Endothelial cell (in vitro differentiated cells): ENCODE measurements at places on chromosomes 3 and 15. TPM values are rescaled to one million over a fixed set of nuclear protein-coding genes. Genes with fewer than 3 reads are reported as not detected.

DNA sequence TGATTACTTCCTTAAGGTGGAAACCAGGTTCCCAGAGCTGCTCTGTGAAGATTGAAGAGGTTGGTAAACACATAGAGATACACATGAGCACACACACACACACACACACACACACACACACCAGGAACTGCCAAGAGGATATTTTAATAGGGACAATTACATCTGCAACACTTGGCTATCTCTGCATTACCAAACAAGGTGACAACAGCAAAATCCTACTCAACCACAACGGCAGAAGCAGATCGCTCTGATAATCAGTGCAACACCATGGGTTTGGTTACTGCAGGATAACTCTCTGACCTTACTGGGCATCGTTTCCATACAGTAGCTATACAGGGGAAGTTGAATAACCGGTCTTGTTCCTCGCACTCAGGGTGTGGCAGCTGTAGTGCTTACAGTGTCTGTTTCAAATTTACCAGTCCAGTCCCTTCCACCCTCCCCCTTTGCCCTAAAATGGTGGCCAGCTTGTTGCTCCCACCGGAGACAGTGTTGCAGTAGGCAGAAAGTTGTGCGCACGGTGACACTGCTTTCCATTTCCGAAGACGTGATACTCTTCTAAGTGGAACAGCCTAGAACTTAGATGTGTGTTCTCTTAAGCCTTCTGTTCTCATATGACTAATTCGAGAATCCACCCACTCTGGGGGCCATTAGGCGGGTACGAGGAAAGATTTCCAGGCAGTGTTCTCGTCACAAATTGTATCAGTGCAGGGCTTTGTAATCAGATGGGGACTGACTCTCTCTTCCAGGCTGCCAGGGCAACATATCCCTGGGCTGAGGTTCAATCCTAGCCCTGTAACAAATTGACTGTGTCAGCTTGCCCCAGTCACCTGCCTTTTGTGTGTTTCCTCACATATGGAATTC, 176.2 kb downstream of the P3H2 start:
- H3K27ac ChIP-seq, result no peak overlapping the region
- no peak overlapping the region for H3K4me3 ChIP-seq

DNA sequence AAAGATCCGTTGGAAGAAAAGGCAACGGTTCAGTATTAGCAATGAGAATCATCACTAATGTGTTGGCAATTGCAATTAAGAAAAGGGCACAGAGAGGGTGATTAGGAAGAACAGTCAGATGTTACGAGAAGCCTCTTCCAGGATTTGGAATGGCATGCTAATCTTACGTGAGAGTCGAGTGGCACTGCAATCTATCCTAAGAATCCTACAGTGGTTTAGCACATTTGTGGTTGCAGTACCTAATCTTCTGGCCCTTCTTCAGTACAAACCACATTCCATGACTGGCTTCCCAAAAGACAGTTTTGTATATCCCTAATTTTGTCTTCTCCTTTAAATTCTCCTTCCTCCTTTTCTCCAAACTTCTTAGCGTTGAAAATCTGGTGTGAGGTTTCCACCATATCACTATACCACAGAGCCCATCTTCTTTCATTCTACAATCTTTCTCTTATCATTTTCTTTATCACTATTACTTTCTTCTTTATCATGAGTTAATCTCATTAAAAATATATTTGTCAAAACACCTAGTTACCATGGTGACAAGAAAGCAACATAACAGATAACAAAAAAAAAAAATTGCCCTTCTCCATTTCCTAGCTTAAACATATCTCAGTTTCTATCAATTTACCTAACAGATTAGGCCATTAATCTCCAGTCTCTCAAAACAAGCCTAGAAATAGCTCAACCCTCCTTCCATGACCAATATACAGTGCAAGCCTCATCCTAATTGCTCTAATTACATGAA, 60.1 kb downstream of the IGSF11 start:
- peaks cover 4% of the 10 kb centered on the region for H3K27me3 ChIP-seq
- no peaks in the 10 kb centered on the region for H3K36me3 ChIP-seq
- no peak overlapping the region for H3K27ac ChIP-seq

DNA sequence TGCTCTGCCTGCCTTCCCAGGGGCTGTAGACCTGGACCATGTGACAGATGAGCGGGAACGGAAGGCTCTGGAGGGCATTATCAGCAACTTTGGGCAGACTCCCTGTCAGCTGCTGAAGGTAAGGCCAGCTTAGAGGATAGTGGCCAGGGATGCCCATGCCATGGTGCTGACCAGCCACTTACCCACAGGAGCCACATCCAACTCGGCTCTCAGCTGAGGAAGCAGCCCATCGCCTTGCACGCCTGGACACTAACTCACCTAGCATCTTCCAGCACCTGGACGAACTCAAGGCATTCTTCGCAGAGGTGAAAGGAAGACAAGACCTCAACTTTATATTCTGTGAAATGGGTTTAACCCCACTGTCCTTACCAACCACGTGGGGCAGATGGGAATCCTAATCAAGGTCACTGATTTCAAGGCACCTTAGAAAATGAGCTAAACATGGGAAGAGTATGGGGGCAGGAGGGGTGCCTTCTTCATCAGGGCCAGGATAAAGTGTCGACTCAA, 26.7 kb downstream of the NBEAL2 start:
- H3K36me3 ChIP-seq, result peaks cover 34% of the 10 kb centered on the region
- DNase-seq, result no peak
- no peak overlapping the region for H3K27ac ChIP-seq
- peaks cover 6% of the 10 kb centered on the region for H3K27me3 ChIP-seq
- peak overlapping the region; percentile 59 for H3K4me3 ChIP-seq

DNA sequence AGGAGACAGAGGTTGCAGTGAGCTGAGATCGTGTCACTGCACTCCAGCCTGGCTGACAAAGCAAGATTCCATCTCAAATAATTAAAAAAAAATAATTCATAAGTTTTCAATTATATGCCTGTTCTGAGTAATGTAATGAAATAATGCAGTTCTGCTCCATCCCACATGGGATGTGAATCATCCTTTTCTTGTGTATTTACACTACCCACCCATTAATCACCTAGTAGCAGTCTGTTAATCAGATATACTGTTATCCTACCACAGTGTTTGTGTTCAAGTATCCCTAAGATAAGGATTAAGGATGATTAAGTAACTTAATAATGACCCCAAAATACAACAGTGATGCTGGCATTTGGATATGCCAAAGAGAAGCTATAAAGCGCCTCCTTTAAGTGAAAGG, 38.8 kb downstream of the PIGB start:
- H3K27ac ChIP-seq, result no peak overlapping the region
- H3K4me1 ChIP-seq, result peaks cover 8% of the 10 kb centered on the region
- no peak for DNase-seq
- no peaks in the 10 kb centered on the region for H3K36me3 ChIP-seq
- H3K27me3 ChIP-seq, result peaks cover 2% of the 10 kb centered on the region

DNA sequence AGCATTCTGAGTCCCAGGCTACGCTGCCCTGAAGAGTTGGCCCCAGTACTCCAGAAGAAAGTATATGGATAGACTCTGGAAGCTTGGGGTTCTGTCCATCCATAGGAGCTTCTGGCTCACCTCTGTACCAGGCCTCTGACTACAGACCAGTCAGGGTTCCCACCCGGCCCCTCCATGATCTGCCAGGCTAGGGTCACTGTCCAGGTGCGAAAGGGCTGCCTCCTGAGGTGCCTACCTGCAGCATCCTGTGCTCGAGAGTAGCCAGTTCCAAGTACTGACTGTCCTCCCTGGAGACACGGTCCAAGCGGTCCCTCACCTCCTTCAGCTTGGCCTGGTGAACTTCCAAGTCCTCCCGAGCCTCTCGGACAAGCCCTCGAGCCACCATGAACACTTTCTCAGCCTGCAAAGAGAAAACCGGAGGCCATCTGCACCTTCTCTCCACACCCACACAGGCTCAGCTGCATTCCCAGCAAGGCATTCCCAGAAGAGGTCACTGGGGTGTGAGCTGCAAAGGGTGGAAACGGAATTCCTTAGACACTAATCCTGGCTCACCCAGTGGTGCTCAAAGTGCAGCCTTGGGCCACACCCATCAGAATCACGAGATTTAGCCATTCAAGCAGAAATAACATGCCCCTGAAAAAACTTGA, 3.7 kb upstream of the PLXNB1 start:
- DNase-seq, result no peak
- H3K27me3 ChIP-seq, result peaks cover 8% of the 10 kb centered on the region

DNA sequence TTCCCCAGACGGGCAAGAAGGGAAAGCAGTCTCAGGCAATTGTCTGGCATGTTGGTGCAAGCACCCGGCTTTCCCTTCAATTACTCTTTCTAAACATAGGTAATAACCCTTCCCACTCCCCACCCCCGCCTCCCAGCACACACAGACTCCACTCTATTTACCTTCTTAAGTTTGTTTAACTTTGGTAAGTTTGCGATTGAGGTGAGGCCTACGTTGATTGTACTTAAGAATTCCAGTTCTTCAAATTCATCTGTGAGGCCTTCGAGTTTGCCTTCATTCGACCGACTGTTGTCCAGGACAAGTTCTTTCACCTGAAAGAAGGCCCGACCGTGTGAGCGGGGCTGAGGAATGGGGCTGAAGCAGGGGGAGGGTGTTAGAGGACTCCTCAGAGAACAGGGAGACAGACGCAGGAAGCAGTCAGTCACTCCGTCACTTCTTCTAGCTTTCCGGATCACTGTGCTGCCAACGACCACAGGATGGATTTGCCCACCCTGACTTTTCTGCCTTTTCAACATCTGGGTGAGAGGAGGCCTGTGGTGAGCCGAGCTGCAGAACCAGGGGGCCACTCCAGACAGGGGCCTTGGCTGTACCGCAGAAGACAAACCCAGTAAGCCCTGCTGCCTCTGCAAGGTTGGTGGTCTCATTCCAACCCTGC, 33.0 kb downstream of the ANP32A start:
- peaks cover 39% of the 10 kb centered on the region for H3K36me3 ChIP-seq
- peaks cover 6% of the 10 kb centered on the region for H3K27me3 ChIP-seq
- no peak overlapping the region for H3K4me3 ChIP-seq
- DNase-seq, result no peak

- no peak within 1 kb of the TSS for H3K27ac ChIP-seq
- no peaks in the 10 kb centered on the region for H3K36me3 ChIP-seq
- H3K4me1 ChIP-seq, result peaks cover 16% of the 10 kb centered on the region
- DNase-seq, result peak; percentile 8
- H3K4me3 ChIP-seq, result peak within 1 kb of the TSS; percentile 82
- H3K27me3 ChIP-seq, result peaks cover 21% of the 10 kb centered on the region
Measured at GRCh38 chr3:129974564-129974832, at the start of gene TRH. TSS of gene TRH (plus strand) at chr3:129974720. CDS start at chr3:129975817, 1,097 bp downstream.

GRCh38 chr3:134757549-134758069, 37.5 kb upstream of the EPHB1 start:
- H3K4me1 ChIP-seq, result no peaks in the 10 kb centered on the region
- H3K27ac ChIP-seq, result no peak overlapping the region
- H3K36me3 ChIP-seq, result no peaks in the 10 kb centered on the region
- H3K4me3 ChIP-seq, result no peak overlapping the region
- H3K27me3 ChIP-seq, result peaks cover 4% of the 10 kb centered on the region

- no peaks in the 10 kb centered on the region for H3K36me3 ChIP-seq
- peaks cover 2% of the 10 kb centered on the region for H3K27me3 ChIP-seq
- no peak for DNase-seq
- H3K27ac ChIP-seq, result peak overlapping the region; percentile 62
- H3K4me1 ChIP-seq, result peaks cover 11% of the 10 kb centered on the region
Measured at GRCh38 chr15:55360256-55360655, 41.2 kb downstream of the PIGB start.

GRCh38 chr3:121885386-121885785, 8.8 kb upstream of the SLC15A2 start:
- no peak overlapping the region for H3K27ac ChIP-seq
- no peaks in the 10 kb centered on the region for H3K27me3 ChIP-seq
- no peak overlapping the region for H3K4me3 ChIP-seq
- H3K36me3 ChIP-seq, result no peaks in the 10 kb centered on the region

GRCh38 chr15:93417631-93418030, 328.6 kb upstream of the RGMA start:
- peaks cover 1% of the 10 kb centered on the region for H3K27me3 ChIP-seq
- no peaks in the 10 kb centered on the region for H3K4me1 ChIP-seq
- no peak overlapping the region for H3K4me3 ChIP-seq
- no peak overlapping the region for H3K27ac ChIP-seq
- no peaks in the 10 kb centered on the region for H3K36me3 ChIP-seq

DNA sequence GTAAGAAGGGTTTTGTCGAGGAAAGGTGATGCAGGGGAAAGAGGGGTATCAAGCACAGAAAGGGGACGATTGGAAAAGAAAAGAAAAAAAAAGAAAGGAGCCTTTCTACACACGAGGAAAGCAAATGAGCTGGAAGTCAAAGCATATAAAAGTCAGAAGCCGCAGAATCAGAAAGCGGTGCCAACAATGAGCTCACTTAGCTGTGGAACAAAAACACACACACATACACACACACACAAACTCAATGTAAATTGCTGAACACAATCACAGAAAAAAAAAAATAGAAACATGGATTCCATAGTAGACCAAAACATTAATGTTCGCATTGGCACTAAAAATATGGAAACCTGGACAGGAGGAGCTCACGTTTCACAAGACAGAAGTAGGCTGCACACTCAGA, 63.4 kb upstream of the FEZF2 start:
- H3K4me1 ChIP-seq, result peaks cover 5% of the 10 kb centered on the region
- H3K36me3 ChIP-seq, result no peaks in the 10 kb centered on the region
- H3K27me3 ChIP-seq, result no peaks in the 10 kb centered on the region
- H3K27ac ChIP-seq, result no peak overlapping the region
- no peak overlapping the region for H3K4me3 ChIP-seq

The CADPS gene
- total RNA-seq, result 0.26 TPM

The VPS13C gene
- 50.9 TPM for total RNA-seq

The CD200R1 gene
- total RNA-seq, result 0.18 TPM

The GOLGA8G gene
- total RNA-seq, result not detected

The SCAMP5 gene
- 132 TPM for total RNA-seq

The BLM gene
- 11.5 TPM for total RNA-seq
